ENCODE measurements at places on chromosomes 2 and 18.

- peaks cover 5% of the 10 kb centered on the region for H3K27me3 ChIP-seq
- no peak overlapping the region for H3K27ac ChIP-seq
These were observed 52.2 kb upstream of the TSPYL6 start for GRCh38 chr2:54308186-54308585.

DNA sequence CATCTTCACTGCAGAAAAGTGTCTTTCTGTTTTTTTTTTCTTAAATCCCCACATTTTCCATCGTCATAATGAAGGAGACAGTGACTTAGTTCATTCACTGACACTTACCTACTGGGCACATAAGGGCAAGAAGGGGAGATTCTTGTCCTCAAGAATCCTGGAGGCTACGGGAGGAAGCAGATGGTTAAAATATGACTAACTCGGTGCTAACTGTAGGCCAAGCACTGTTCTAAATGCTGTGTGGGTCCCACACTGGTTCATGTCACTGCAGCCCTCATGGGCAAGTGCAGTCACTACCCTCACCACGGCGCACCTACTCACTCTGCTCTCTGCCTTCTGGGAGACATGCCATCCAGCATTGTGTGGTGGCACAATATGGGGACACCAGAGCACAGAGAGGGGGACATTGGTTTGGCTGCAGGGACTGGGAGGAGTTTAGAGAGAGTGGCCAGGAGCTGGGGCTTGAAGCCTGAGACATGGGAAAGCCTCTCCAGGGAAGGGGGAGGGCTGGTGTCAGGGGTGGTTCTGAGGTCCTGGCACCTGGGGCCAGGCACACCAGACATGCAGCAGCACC, 305.2 kb downstream of the MYCN start:
- DNase-seq, result no peak
- no peaks in the 10 kb centered on the region for H3K27me3 ChIP-seq
- no peaks in the 10 kb centered on the region for H3K4me1 ChIP-seq
- no peak overlapping the region for H3K27ac ChIP-seq

DNA sequence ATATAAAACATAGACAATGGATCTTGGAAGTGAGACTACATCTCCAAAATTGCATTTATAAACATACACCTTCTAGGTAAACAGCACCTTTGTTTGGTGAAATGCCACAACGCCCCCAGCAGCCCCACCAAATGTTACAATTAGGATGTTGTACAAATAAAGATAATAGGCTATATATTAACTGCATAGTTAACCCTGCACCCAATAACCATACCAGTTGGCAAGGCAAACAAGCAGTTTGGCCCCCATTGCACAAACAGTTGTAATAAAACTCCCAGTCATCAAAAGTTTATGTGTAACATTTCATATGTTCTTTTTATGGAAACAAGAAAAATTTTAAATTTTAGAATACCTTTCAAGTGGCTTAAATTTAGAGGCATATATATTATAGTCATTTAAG, 67.3 kb downstream of the PRPF40A start:
- DNase-seq, result no peak
- H3K4me1 ChIP-seq, result no peaks in the 10 kb centered on the region
- H3K27ac ChIP-seq, result no peak overlapping the region
- no peak overlapping the region for H3K4me3 ChIP-seq
- H3K27me3 ChIP-seq, result no peaks in the 10 kb centered on the region
- peaks cover 17% of the 10 kb centered on the region for H3K36me3 ChIP-seq

DNA sequence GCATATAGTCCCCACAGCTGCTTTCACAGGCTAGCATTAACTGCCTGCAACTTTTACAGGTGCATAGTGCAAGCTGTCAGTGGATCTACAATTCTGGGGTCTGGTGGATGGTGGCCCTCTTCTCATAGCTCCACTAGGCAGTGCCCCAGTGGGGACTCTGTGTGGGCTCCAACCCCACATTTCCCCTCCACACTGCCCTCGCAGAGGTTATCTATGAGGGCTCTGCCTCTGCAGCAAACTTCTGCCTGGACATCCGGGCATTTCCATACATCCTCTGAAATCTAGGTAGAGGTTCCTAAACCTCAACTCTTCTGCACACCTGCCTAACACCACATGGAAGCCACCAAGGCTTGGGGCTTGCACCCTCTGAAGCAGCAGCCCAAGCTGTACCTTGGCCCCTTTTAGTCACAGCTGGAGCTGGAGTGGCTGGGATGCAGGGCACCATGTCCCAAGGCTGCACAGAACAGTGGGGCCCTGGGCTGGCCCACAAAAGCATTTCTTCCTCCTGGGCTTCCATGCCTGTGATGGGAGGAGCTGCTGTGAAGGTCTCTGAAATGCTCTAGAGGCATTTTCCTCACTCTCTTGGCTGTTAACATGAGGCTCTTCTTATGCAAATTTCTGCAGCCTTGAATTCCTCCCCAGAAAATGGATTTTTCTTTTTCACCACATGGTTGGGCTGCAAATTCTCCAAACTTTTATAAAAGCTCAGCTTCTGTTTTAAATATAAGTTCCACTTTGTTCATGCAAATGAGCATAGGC, 59.3 kb downstream of the KDM3A start:
- peaks cover 6% of the 10 kb centered on the region for H3K4me1 ChIP-seq
- no peak overlapping the region for H3K27ac ChIP-seq
- no peak for DNase-seq
- no peak overlapping the region for H3K4me3 ChIP-seq
- H3K27me3 ChIP-seq, result no peaks in the 10 kb centered on the region

DNA sequence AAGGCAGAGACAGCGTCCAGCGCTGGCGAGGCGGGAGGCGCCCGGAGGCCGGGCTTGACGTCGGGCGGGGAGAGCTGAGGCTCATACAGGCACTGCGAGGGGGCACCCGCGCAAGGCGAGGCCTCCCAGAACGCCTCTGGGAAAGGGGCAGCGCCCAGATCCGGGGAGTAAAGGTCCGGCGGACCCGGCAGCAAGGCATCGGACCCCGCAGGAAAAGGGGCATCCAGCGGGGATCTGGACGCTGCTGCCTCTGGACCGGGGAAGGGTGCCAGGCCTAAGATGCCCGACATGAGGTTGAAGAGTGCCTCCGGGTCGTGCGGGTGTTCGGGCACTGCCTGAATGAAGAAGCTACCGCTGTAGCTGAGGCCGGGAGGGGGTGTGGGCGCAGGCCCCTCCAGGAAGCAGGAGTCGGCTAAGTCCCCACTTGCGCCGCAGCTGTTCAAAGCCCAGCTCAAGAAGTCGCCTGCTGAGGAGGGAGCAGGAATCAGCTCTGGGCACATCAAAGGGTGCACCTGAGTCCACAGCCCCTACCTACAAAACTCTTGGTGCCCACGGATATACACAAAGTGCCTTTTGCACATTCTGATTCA, 937 bp downstream of the EGR4 start:
- peaks cover 14% of the 10 kb centered on the region for H3K4me1 ChIP-seq
- peak overlapping the region; percentile 73 for H3K4me3 ChIP-seq
- no peak for DNase-seq

DNA sequence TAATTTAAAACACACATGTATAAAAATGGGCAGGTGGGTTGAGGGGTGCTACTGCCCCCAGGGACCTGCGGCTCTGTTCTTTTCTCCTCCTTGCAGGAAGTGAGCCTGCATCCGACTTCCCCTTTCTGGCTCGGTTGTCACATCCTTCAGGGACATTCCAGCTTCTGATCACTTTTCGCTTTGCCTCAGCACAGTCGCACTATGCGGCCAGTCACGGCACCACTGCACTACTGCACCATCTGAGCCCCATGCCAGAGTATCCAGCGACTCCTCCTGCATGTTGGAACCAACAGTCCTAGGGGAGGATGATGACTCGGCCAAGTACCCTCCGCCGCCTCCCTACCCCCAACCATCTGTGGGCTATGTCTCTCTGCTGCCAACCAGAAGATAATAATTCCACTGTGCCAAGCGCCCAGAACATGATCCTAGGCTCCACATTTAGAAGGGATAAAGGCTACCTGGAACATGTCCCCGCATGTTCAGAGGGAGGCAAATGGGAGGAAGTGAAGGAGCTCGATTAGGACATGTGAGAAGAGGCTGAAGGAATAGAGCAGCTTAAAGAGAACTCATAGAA, 17.6 kb downstream of the CDC42EP3 start:
- no peak for DNase-seq
- H3K4me1 ChIP-seq, result peaks cover 74% of the 10 kb centered on the region
- H3K4me3 ChIP-seq, result peak overlapping the region; percentile 24
- no peaks in the 10 kb centered on the region for H3K27me3 ChIP-seq
- peak overlapping the region; percentile 68 for H3K27ac ChIP-seq

DNA sequence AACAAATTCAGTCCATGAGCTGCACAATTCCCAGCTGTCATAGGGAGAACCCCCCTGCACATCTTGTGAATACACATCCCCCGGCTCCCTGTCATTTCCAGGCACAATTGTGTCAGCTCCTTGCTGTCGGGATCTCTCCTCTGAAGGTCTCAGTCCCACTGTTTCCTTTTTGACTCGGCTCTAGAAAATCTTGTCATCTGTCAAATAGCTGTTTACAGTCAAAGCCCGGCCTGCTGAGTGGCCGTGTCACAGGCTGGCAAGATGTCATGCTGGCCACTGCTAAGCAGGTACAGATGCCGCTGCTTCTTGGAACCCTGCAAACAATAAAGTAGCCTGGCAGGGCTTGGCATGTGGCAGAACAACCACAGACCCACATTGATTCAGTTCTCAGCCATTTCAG, 61.7 kb downstream of the LYPD1 start:
- H3K36me3 ChIP-seq, result no peaks in the 10 kb centered on the region
- no peak overlapping the region for H3K4me3 ChIP-seq
- no peak for DNase-seq
- no peaks in the 10 kb centered on the region for H3K4me1 ChIP-seq
- no peak overlapping the region for H3K27ac ChIP-seq
- no peaks in the 10 kb centered on the region for H3K27me3 ChIP-seq

GRCh38 chr2:58562276-58562675, 321.2 kb upstream of the FANCL start:
- no peak overlapping the region for H3K27ac ChIP-seq
- H3K27me3 ChIP-seq, result peaks cover 6% of the 10 kb centered on the region
- no peak overlapping the region for H3K4me3 ChIP-seq
- no peaks in the 10 kb centered on the region for H3K4me1 ChIP-seq
- H3K36me3 ChIP-seq, result no peaks in the 10 kb centered on the region

DNA sequence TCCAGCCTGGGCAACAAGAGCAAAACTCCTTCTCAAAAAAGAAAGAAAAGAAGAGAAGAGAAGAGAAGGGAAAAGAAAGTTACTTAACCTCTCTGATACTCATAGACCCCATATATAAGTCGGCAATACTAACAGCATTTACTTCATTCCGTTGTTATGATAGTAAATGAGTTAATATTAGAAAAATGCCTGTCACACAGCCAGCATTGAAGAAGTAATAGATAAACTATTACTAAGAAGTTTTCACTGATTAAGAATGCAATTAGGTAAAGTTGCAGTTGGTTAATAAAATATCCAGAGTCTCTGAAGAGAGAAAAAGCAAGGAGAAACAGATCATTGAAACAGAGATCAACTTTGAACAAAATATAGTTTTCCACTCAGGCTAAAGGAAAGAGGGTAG, 161.3 kb upstream of the UBE2E3 start:
- no peaks in the 10 kb centered on the region for H3K36me3 ChIP-seq
- H3K4me1 ChIP-seq, result no peaks in the 10 kb centered on the region
- no peak overlapping the region for H3K4me3 ChIP-seq
- H3K27me3 ChIP-seq, result no peaks in the 10 kb centered on the region
- H3K27ac ChIP-seq, result no peak overlapping the region

GRCh38 chr2:46847185-46847710, 68.4 kb downstream of the MCFD2 start:
- no peak overlapping the region for H3K4me3 ChIP-seq
- H3K36me3 ChIP-seq, result no peaks in the 10 kb centered on the region
- H3K27me3 ChIP-seq, result peaks cover 9% of the 10 kb centered on the region
- DNase-seq, result no peak
- no peak overlapping the region for H3K27ac ChIP-seq
- no peaks in the 10 kb centered on the region for H3K4me1 ChIP-seq

DNA sequence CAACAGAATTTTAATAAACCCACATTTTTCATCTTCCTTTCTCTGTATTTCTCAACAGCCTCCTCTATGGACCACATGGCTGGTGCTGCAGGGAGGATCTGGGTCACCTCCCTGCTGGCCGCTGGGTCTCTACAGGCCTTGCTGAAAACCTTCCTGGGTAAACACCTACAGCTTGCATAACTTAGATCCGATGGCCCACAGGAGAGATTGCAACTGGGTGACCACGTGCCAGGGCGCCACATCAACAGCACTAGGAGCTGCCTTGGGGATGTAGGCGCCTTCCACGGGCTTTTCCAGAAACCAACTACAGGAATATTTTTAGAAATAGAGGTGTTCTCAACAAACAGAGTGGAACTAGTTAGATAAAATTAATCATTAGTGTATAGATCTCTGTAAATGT, 19.4 kb downstream of the TMEM18 start:
- peaks cover 16% of the 10 kb centered on the region for H3K4me1 ChIP-seq
- no peak for DNase-seq
- H3K4me3 ChIP-seq, result no peak overlapping the region
- H3K27me3 ChIP-seq, result peaks cover 12% of the 10 kb centered on the region
- no peak overlapping the region for H3K27ac ChIP-seq

DNA sequence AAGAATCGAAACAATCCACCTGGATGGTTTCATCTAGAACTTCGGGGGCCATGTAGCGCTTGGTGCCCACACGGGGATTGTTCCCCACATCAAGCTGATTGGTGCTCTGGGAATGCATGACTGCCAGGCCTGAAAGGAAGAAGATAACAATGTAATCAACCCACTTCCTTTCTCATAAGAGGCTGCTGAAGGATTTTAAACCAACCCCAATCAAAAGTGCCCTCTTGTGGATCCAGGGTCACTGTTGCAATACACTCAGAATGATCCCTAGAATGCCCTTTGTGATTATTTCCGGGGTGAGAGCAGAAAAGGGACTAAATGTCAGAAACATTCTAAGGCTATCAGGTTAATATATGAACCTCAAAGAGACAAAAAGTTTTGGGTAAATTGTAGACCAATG, 115.2 kb downstream of the ACVR1 start:
- H3K4me3 ChIP-seq, result no peak overlapping the region
- peaks cover 75% of the 10 kb centered on the region for H3K36me3 ChIP-seq
- no peak for DNase-seq
- H3K27ac ChIP-seq, result no peak overlapping the region
- no peaks in the 10 kb centered on the region for H3K27me3 ChIP-seq

DNA sequence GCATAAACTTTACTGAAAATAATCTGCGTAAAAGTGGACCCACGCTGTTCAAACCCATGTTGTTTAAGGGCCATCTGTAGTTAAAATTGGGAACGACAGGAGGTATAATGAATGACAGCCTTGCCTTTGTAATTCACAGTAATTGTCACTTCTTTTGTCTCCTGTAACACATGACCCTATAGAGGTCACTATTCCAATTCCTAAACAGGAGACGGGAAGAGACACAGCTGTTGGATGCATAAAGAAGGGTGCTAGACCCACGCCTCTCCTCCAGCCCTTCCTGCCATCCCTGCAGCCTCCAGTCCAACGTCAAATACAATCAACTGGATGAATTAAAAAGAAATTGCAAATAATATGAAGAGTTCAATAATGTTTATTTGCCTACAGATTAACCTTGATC, 63.1 kb upstream of the NFATC1 start:
- H3K27me3 ChIP-seq, result no peaks in the 10 kb centered on the region
- no peak for DNase-seq
- H3K27ac ChIP-seq, result no peak overlapping the region

DNA sequence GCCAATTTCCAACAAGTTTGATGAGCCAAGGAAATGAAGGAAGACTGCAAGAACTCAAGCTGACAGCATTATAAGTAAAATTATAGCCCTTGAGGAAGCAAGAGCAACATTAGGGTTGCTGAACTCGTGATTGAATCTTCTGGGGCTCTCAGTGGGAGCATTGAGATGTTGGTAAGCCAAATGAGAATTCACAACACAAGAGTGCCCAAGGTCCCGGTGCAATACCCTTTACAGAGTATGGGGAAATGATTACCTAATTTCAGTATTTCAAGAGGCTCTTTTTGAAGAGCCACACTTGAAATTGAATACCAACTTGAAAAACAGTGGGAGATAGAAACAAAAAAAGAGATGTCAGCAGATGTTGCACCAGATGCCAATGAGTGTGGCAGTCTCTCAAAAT, 554.5 kb downstream of the STK39 start:
- H3K27me3 ChIP-seq, result no peaks in the 10 kb centered on the region
- H3K27ac ChIP-seq, result no peak overlapping the region
- no peak for DNase-seq
- H3K4me3 ChIP-seq, result no peak overlapping the region
